ENCODE measurements at places on chromosomes 5 and 9.

DNA sequence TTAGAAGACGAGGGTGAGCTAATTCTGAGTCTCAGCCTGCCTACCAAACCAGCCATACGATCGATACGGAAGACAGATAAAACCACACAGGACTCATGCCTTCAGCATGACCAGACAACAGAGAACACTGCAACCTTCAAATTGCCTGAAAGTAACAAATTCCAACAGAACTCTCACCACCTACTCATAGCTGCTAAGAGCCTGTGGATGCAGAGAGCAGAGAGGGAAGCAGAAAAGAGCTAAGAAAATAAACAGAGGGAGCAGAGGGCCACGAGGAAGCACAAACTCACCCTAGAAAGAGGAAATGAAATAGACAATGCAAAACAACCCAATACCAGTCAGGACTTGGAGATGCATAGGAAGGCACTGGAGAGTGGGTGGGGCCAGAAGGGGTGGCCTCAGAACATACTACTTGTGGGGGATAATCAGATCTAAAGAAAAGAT lies 86.7 kb upstream of the TAS2R1 start:
- no peak for DNase-seq

GRCh38 chr5:141951332-141951781 lies 6.6 kb downstream of the PCDH12 start:
- DNase-seq: no peak

GRCh38 chr9:3756071-3756470 lies 230.3 kb upstream of the RFX3 start:
- DNase-seq: no peak

DNA sequence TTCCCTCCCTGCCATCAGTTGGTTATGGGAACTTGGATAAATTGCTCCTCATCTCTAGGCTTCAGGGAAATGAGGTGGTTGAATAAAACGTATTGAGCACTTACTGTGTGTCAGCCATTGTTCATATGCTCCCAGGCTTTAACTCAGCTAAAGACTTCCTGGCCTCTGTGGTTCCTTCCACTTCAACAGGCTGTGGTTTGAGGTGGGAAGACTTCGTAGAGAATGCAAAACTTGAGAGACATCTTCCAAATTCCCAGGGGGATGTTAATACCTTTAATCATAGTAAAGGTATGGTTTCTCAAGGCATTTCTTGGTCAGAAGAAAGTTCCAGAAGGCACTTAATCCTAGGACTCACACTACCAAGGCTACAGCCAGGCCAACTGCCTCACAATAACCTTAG lies 1.5 kb upstream of the GPX3 start:
- no peak for DNase-seq

- no peak for DNase-seq
These were observed 12.5 kb downstream of the MRPS27 start for GRCh38 chr5:72307573-72307967.

DNA sequence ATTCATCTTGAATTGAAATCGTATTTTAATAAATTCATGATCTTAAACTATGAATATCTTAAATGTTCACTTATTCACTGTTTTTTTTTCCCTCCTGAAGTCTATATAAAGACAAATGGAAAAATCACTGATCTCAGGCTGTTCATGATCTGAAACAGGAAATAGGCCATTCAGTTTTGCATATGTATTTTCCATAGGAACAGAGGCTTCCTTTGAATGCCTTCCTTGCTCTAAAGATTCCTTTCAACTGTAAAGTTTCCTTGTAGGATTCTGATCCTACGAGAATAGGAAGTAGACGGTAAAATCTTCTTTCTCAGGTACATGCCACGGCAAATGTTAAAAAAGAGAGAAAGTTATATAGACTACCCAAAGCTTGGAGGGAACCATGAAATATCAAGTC lies 194.4 kb upstream of the PPP1R2B start:
- no peak for DNase-seq

DNA sequence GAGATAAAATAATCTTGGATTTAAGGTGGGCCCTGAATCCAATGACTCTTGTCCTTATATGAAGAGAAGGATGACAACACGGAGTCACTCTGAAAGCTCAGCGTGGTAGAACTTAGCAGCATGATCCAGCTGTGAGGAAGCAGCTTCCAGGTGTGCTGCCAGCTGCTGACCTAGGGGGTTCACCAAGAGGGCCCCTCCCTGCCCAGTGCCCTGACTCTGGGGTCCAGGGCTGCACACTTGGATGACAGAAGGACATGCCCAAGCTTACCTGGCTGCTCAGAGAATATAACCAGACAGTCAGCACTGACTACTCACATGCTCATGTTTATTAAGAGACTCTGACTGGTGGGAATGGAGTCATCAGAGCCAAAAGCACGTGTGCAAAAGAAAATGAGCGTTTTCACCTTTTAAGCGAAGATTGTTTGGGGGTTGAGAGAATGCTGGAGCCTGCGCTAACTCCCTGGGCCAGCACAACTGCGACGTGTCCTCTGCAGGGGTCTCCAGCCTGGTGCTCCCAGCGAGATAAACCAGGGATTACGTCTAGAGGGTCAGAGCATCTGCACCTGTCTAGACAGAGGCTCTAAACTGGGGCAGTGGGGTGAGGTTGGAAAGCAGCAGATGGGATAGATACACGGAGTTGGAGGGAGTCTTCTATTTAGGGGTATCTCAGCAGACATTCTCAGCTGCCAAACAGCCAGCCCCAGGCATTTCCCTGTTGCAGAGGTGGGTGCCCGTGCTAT lies 41.3 kb downstream of the ROPN1L start:
- DNase-seq: no peak

DNA sequence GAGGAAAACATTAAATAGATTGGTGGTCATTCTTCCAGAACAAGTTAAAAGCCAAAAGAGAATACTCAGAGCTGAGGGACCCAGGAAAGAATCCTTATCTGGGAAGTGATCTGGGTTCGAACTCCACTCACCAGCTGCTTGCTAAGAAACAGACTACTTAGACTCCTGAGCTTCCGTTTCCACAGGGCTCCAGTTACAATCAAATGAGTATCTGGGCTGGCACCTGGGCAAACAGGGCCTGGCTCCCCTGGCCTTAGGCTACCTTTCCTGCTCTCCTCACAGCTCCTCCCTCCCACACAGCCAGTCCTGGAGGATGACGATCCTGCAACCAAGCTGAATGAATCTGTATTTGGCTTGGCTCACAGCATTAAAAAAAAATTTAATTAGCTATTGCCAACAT lies 2.5 kb downstream of the MAPK9 start:
- DNase-seq: no peak

GRCh38 chr9:20396509-20396908 lies 225.8 kb downstream of the MLLT3 start:
- no peak for DNase-seq

DNA sequence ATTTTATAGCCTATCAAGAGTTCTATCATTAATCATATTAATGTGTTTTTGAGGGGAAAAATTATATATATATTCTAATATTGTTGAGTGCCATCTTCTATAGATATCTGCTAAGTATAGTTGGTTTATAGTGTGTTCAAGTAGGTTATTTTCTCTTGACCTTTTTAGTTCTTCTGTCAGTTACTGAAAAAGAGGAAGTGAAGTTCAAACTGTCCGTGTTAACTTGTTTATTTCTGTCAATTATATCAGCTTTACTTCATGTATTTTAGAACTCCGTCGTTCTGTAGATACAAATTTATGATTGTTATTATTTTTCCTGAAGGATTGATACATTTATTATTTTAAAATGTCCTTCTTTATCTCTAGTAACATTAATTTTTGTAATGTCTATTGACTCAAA lies 1209.1 kb downstream of the CDH12 start:
- DNase-seq: no peak

GRCh38 chr9:18980189-18980588 lies 52.8 kb downstream of the SAXO1 start:
- no peak for DNase-seq

DNA sequence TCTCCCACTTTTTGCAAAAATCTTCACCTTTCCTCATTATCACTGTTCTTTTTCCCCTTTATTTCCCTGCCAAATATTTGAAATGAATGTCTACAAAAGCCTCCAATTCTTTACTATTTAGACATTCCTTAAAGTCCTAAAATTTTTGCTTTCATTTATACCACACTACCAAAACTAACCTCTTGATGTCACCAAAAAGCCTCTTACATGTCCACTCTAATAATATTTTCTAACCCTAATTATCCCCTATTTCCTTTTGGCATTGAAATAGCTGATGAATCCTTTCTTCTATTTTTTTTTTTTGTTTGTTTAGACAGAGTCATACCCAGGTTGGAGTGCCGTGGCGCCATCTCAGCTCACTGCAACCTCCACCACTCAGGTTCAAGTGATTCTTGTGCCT lies 32.3 kb upstream of the NRG2 start:
- DNase-seq: no peak

- DNase-seq: no peak
These were observed 177.5 kb downstream of the PDE4D start for GRCh38 chr5:59716029-59716428.

- no peak for DNase-seq
These were observed 4.8 kb upstream of the GRIN1 start for GRCh38 chr9:137134191-137134590.

DNA sequence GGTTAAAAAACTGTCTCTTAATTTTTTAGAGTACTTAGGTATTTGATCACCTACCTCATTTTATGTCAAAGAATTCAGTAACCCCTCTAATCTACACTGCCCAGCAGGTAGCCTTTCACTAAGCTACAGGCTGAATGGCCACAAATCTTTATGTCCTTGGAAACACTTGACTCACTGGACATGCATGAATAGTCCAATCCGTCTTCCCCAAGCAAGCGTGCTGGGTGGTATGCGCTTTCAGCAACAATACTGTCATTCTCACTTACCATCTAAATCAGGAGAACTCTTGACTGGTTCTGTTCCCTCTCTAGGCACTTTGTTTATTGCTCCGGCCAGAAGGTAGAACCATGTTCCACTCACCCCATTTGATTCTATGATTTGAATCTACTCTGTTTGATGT lies 73.1 kb downstream of the TRPM3 start:
- DNase-seq: no peak

DNA sequence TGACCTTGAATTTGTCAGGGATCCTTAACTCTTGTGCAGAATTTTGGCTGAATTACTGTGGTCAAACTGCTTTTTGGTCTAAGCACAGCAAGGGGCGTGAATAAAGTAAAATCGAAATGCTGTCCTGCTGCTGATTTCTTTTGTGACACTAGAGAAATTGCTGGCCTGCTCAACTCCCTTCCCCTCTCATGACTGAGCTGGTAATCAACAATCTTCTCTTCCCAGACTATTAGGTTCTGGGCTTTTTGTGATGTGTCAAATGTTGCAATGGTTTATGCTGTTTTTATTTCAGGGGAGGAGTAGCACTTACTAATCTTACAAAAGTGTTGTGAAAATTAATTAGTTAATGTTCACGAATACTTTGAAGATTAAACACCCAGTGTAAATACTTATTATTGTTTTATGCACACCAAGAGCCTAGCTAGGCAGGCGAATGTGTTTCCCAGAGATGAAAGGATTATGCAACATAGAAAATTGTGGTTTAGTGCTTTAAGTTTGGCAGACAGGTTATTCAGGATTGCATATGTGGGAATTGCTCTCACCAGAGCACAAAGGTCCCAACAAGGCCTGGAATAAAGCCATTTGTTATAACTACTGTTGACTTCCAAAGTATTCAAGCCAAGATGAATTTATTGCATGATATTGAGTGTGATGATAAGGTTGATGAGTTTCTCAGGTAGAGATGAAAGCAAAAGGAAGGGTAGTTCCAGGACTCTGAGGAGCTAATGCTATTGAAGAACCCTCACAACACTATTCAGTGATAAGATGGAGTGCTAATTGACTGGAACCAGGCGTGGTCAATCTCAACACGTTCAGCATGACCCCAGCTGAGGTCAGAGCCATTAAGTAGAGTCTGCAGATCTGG lies 280.7 kb upstream of the ZNF608 start:
- no peak for DNase-seq

Measured in CD4-positive, alpha-beta T cell treated with Interleukin-4 for 4 hours (primary cell).